Lower leg skin (tissue), 4 donors: ENCODE measurements at places on chromosomes 13 and 19. TPM values are rescaled to one million over a fixed set of nuclear protein-coding genes. Genes with fewer than 3 reads are reported as not detected.

GRCh38 chr19:12913011-12913561 is 6.0 kb downstream of the SYCE2 start:
- DNase-seq = peak; percentile 48

Gene CHST8
- total RNA-seq = 0.37 TPM

- no peak for DNase-seq
These were observed 49.4 kb upstream of the TNFSF11 start for GRCh38 chr13:42524487-42525034.

GRCh38 chr13:101238555-101238954 is 177.8 kb downstream of the NALCN start:
- no peak for DNase-seq

DNA sequence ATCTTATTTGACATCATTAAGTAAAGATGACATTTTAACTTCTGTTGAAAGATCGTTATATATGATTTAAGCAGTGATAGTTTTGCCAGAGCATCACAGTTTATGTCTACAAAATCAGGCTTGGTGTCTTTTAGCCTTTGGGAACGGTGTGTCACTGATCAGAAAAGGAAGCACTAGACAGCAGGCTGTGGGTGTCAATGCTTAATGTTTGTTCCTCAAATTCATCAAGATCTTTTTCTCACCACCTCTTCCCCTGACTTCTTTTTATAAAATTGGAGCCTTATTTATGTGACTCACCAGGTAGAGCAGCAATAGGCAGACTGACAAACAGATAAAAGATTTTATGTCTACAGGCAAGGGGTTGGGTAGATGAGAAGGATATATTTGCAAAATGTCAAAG is 1558.5 kb downstream of the EFNB2 start:
- DNase-seq = no peak

- DNase-seq = no peak
These were observed 656.9 kb upstream of the MIR17HG start for GRCh38 chr13:90690458-90691080.

DNA sequence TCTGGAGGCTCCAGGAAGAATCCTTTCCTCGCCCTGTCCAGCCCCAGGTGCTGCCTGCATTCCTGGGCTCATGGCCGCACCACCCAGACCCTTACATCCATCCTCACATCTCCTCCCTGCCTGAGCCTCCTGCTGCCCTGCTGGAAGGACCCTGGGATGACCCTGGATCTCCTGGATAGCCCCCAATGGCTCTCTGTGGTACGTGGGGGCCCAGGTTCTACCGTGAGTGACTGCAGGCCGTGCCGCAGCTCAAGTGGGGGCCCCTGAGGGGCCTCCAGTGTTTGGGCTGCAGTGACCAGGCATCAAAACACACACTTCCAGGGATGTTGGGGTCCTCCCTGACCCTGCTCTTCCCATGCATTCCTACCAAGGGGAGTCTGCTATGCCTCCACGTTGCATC is 8.3 kb upstream of the MCF2L start:
- no peak for DNase-seq

Gene SIAH3
- 0.02 TPM for total RNA-seq

GRCh38 chr13:40604135-40604534 is 62.3 kb downstream of the FOXO1 start:
- DNase-seq = no peak

- peak; percentile 34 for DNase-seq
These were observed 240.9 kb upstream of the SERP2 start for GRCh38 chr13:44132710-44133109.

DNA sequence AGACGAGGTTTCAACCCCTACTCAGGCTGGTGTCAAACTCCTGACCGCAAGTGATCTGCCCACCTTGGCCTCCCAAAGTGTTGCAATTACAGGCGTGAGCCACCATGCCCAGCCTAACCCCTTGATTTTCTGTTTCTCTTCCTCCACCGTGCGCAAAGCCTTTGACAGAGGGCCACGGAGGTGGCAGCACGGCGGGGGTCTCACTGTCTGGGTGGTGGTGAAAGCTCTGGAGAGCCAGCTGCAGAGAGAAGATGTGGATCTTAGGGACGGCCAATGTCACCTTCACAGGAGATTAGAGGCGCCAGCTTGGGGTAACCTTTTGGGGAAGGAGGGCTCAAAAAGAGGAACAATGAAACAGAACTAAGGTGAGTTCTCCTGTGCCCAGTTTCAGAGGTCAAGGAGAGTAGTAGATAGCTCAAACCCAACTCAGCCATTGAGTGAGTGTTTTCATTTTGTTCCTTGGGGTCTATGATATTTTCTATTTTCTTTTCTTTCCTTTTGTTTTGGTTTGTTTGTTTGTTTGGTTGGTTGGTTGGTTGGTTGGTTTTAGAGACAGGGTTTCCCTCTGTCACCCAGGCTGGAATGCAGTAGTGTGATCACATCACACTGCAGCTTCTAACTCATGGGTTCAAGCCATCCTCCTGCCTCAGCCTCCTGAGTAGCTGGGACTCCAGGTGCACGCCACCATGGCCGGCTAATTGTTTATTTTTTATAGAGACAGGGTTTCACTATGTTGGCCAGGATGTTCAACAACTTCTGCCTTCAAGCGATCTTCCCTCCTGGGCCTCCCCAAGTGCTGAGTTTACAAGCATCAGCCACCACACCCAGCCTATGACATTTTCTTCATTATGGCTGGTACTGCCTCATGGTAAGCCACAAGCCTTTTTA is 37.7 kb downstream of the GPR42 start:
- DNase-seq = no peak

Gene ZNF43
- 4.2 TPM for total RNA-seq

GRCh38 chr13:48478391-48478790 is 54.5 kb downstream of the RCBTB2 start:
- DNase-seq = no peak

DNA sequence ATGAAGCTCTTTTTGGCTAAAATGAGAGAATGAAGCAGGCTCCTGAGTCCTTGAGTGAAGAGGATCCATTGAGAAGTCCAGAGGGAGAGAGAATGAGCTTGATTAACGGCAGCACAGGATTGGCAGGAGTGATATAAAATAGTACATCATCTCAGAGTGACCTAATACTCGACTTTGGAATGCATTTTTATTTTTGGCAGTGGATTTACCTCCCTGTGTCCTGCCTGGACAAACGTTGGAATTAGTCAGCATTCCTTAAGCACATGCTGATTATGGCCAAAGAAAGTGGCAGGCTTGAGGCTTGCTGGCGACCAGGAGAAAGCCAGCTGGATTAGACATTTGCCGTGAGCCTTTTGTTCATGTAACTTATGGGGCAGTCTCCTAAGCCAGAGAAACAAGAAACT is 22.9 kb downstream of the LRCH1 start:
- DNase-seq = no peak

Gene TTC9B
- total RNA-seq = not detected

Gene CBY2
- not detected for total RNA-seq

GRCh38 chr19:39407660-39408391 is 1.2 kb downstream of the ZFP36 start:
- peak; percentile 94 for DNase-seq

GRCh38 chr13:25587326-25587980 is 215.7 kb downstream of the ATP8A2 start:
- no peak for DNase-seq

GRCh38 chr13:21913010-21913409 is 242.1 kb downstream of the FGF9 start:
- DNase-seq = no peak

Gene FLT3LG
- total RNA-seq = 6.0 TPM

- peak; percentile 62 for DNase-seq
These were observed 59.2 kb downstream of the SIPA1L3 start for GRCh38 chr19:37966211-37966661.

Gene TRPC4
- total RNA-seq = 0.39 TPM

DNA sequence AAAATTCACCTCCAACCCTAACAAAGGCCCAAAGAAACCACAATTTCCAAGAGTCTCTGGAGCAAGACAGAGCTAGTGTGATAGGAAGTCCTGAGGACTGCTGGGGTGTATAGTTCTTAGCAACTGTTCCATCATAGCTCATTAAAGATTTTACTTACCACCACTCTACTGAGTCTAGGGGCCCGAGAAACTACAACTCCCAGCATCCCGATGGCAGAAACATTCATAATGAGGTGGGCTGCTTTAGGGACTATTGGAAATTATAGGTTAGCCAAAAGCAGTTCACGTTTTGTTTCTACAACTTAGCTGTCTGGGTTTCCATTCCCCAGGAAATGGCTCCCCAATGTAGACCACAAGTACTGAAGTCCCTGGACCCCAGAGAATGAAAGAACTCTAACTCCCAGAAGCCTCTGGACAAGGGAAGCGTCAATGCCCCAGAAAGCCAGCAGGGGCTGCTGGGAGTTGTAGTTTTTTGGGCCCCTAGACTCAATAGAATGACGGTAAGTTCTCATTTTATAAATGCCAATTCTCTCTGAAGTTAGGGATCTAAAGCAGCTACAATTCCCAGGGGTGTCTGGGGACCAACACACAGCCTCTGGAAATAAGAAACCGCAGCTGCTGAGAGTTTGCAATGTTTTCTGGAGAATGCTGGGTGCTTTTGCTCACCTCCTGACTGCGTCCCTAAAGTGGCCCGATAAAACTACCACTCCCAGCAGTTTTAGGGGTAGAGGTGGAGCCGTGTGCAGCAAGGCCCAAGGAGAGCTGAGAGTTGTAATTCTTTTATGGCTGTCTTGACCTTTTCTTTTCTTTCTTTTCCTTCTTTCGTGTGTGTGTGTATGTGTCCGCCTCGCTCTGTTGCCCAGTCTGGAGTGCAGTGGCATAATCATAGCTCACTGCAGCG is 11.1 kb downstream of the FTL start:
- no peak for DNase-seq

- DNase-seq = no peak
These were observed 1.4 kb upstream of the MEGF8 start for GRCh38 chr19:42323852-42324654.

- DNase-seq = no peak
These were observed 1146.2 kb upstream of the SPRY2 start for GRCh38 chr13:81487151-81487550.

- DNase-seq = peak; percentile 85
These were observed 1.2 kb upstream of the GPX4 start for GRCh38 chr19:1102407-1103131.

GRCh38 chr19:10553943-10554381 is 10.3 kb downstream of the ATG4D start:
- DNase-seq = no peak

- no peak for DNase-seq
These were observed 30.6 kb upstream of the IGSF23 start for GRCh38 chr19:44582581-44583265.

Gene TMEM190
- not detected for total RNA-seq

GRCh38 chr19:50293263-50294004 is 35.7 kb downstream of the KCNC3 start:
- DNase-seq = no peak

DNA sequence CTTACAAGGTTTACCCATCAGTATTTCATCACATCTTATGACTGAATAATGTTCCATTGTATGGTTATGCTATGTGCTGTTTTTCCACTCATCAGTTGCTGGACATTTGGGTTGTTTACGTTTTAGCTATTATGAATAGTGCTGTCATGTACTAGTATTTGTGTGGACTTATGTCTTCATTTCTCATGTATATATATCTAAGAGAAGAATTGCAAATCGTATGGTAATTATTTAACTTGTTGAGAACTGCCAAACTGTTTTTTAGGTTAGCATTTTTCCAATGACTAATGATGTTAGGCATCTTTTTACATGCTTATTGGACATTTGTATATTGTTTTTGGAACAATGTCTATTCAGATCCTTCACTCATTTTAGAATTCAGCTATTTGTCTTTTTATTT is 368.3 kb downstream of the LMO7 start:
- DNase-seq = no peak

Gene F7
- total RNA-seq = not detected

Gene FGF21
- total RNA-seq = not detected

DNA sequence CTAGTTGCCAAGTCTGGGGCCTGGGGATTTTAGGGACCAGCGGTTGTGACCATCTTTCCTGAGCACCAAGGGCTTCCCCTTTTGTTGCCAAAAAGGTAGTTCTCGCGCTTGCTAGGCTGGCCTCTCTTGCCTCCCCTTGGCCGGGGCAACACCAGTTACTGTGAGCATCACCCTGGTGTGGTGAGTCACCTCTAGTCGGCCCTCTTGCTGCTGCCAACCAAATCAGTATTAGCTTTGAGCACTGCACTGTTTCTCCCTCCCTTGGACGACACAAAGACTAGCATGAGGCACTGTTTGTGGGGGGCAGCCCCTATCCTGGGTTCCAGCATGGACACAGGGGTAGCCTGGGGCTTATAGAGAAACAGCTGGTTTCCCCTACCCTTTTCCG is 6.9 kb downstream of the SYDE1 start:
- no peak for DNase-seq

Gene RNF17
- 0.19 TPM for total RNA-seq

DNA sequence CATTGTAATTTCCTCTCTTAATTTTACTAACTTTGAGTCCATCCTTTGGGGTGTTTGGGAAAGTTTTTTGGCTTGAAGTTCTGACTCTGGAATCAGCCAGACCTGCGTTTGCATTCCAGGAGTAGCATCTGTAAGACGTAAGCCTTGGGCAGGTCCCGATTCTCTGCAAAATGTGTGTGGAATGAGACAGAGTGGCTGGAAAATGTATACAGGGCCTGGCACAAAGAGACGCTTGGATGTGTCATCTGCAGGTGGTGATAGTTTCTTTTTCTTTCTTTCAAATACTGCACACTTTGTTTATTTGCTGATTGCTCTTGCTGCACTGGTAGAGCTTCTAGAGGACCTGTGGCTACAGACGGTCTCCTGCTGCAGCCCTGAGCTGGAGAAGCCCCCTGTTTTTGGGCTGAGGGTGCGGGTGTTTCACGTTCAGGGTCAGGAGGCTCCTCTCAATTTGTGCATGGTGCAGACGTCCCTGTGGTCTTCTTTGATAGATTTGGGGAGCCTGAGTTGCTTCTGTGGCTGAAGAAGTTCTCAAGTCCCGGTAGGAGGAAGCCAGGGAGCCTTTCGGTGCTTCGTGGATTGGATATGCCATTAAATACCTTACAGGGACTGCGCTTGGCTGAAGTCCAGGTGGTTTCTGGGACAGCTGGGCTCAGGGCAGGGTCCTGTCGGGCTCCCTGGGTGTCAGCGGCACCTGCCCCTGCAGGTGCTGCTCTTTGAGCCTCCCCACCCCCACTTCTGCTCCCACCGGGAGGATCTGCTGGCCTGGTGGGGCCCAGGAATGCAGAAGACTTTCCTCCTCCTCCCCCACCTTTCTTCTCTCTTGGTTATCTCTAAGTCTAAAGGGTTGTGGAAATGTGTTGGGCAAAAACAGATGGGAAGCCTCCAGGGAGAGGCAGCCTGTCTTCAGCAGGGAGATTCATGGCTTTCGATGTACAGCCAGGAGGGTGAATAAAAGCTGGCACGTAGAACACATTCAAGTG is 44.0 kb upstream of the GAS6 start:
- peak; percentile 15 for DNase-seq

DNA sequence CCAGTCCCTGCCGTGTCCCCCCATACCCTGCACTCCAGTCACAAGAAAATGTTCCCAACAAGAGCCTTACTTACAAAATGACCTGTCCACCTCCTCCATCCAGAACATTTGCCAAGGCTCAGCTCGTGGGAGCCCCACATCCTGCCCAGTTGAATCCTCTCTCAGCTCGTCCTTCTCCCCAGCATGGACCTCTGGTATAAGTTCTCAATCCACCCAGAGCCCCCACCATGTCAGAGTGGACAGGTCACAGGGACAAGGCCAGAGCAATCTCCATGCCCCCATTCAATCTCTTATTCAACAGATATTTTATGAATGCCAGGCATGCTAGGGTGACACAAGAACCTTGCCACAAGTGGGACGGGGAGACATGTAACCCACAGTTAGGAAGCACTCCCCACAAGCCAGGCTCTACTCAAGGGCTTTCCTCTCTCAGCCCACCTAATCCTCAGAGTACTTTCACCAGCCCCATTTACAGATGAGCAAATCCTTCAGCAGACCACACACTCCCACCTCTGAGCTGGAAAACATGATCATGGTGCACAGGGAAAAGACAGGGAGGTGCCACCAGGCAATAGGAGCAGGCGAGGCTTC is 15.1 kb downstream of the DEDD2 start:
- DNase-seq = no peak
